GM12878 (cell line): ENCODE measurements at places on chromosomes 13 and 19. TPM values are rescaled to one million over a fixed set of nuclear protein-coding genes. Genes with fewer than 3 reads are reported as not detected.

Gene CEACAM21
- total RNA-seq: 13.5 and 13.6 TPM in 2 replicates

Gene SOX1
- total RNA-seq: not detected in 2 replicates

Gene ZNF358
- 4.9 and 6.3 TPM in 2 replicates for total RNA-seq

Gene SLC39A3
- 48.4 and 52.1 TPM in 2 replicates for total RNA-seq

Gene PROZ
- not detected in 2 replicates for total RNA-seq

Gene GNA15
- 16.2 and 16.9 TPM in 2 replicates for total RNA-seq

Gene CLEC4G
- total RNA-seq: not detected in 2 replicates

Gene SOHLH2
- total RNA-seq: not detected in 2 replicates

Gene FFAR1
- total RNA-seq: 0.43 and 0.62 TPM in 2 replicates

Gene CYP2S1
- total RNA-seq: 0.15 and 0.37 TPM in 2 replicates

Gene LGALS14
- 4.9 and 6.6 TPM in 2 replicates for total RNA-seq

Gene ELSPBP1
- not detected in 2 replicates for total RNA-seq
